A549 treated with Mapracorat at 1 μM for 4 hours (cell line): ENCODE measurements at places on chromosomes 1 and 21. TPM values are rescaled to one million over a fixed set of nuclear protein-coding genes. Genes with fewer than 3 reads are reported as not detected.

IFFO2 gene
- 5.9 to 11.9 TPM (median 9.2 TPM) in 5 replicates for total RNA-seq

C1orf87 gene
- not detected in 5 replicates for total RNA-seq

CCDC27 gene
- not detected in 5 replicates for total RNA-seq

CCDC28B gene
- 1.8 to 2.4 TPM (median 2.0 TPM) in 5 replicates for total RNA-seq

SLFNL1 gene
- 0.04 TPM in 1 of 5 replicates, not detected in the others for total RNA-seq

AVPR1B gene
- not detected in 5 replicates for total RNA-seq

CLCN6 gene
- 4.7 to 6.1 TPM (median 5.9 TPM) in 5 replicates for total RNA-seq

GNG12 gene
- 56.6 to 70.6 TPM (median 67.8 TPM) in 5 replicates for total RNA-seq

AMY1C gene
- total RNA-seq = not detected in 5 replicates

HES4 gene
- 22.0 to 73.2 TPM (median 67.5 TPM) in 5 replicates for total RNA-seq

CAMK1G gene
- total RNA-seq = 0.17 to 0.36 TPM (median 0.27 TPM) in 5 replicates

GBP6 gene
- not detected in 5 replicates for total RNA-seq

PCBP3 gene
- total RNA-seq = 0.44 to 1.6 TPM (median 1.0 TPM) in 5 replicates

DPT gene
- not detected in 5 replicates for total RNA-seq

SELP gene
- total RNA-seq = not detected in 5 replicates

BTBD19 gene
- total RNA-seq = 2.3 to 3.4 TPM (median 2.7 TPM) in 5 replicates

RRP1B gene
- 36.4 to 39.8 TPM (median 37.3 TPM) in 5 replicates for total RNA-seq

ZNF281 gene
- 36.6 to 48.9 TPM (median 43.9 TPM) in 5 replicates for total RNA-seq

OPTC gene
- total RNA-seq = not detected in 5 replicates

HFM1 gene
- 0.06 to 0.07 TPM in 2 of 5 replicates, not detected in the others for total RNA-seq

MANEAL gene
- total RNA-seq = 21.1 to 25.5 TPM (median 24.9 TPM) in 5 replicates

ST6GALNAC5 gene
- total RNA-seq = not detected in 5 replicates

NHLH1 gene
- total RNA-seq = 0.38 to 0.74 TPM (median 0.39 TPM) in 5 replicates

SLC35E2B gene
- 9.2 to 13.4 TPM (median 12.5 TPM) in 5 replicates for total RNA-seq

SLAMF8 gene
- total RNA-seq = 0.08 to 0.27 TPM (median 0.22 TPM) in 5 replicates

DMBX1 gene
- total RNA-seq = 0.63 to 1.2 TPM (median 0.94 TPM) in 5 replicates

FGR gene
- not detected in 5 replicates for total RNA-seq

TMIGD3 gene
- total RNA-seq = not detected in 5 replicates
